Stimulated activated CD8-positive, alpha-beta memory T cell treated with anti-CD3 and anti-CD28 coated beads, Interleukin-7, amount 100 ng/mL, for 24 hours (primary cell): ENCODE measurements at places on chromosomes 11 and 22.

DNA sequence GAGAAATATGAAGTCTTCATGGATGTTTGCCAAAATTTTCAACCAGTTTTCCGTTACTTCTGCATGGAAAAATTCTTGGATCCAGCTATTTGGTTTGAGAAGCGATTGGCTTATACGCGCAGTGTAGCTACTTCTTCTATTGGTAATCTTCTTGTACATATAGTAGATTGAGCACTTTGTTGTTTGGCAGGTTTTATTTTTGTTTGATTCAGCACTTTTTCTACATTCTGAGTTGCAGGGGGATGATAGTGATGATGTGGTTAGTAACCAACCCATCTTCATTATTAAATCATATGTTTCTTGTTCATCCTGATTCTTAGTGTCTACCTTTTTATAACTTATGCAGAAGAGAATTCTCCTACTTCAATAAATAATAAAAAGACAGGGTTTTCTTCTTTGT is 121.6 kb downstream of the C11orf65 start:
- DNase-seq: no peak

GRCh38 chr22:31615940-31616314 is 46.1 kb downstream of the PISD start:
- no peak for DNase-seq

DNA sequence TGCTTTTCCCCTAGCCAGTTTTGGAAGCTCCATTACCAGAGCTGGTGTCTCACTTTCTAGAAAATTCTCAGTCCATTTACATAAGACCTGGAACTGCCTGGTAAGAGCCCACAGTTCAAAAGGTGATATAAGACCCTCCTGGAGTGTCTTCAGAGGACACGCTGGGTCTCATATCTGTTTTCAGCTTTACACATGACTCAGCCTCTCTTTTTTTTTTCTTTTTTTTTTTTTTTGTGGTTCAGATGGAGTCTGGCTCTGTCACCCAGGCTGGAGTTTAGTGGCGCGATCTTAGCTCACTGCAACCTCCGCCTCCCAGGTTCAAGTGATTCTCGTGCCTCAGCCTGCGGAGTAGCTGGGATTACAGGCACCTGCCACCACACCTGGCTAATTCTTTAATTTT is 30.7 kb downstream of the WEE1 start:
- DNase-seq: no peak

DNA sequence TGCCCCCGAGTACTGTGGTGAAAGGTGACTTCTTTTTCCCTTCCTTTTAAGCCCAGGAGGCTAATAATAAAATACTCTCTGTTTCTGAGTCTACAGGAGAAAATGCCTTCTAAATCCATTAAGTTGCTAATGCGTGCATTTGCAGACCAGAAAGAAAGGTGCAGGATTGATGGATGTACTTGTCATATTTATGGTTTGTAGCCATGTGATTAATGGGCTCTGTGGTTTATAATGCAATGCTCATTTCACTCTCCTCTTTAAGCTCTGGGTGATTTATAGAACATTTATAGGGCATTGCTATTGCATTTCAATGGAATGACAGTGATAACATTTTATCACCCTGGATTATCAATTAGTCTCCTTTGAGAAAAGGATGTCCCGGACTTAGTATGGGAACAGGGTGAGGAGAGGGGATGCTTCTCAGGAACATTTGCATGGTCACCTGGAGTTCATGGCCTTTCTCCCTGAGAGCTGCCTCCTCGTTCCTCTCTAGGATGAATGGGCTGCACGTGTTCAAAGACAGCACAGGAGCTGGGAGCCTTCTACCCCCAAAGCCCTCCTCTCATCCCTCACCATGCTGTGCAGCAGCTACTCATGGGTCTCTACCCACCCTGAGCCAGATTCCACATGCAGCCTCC is 82.8 kb upstream of the HMGXB4 start:
- no peak for DNase-seq

GRCh38 chr11:104094576-104094975 is 58.1 kb downstream of the DDI1 start:
- DNase-seq: no peak

DNA sequence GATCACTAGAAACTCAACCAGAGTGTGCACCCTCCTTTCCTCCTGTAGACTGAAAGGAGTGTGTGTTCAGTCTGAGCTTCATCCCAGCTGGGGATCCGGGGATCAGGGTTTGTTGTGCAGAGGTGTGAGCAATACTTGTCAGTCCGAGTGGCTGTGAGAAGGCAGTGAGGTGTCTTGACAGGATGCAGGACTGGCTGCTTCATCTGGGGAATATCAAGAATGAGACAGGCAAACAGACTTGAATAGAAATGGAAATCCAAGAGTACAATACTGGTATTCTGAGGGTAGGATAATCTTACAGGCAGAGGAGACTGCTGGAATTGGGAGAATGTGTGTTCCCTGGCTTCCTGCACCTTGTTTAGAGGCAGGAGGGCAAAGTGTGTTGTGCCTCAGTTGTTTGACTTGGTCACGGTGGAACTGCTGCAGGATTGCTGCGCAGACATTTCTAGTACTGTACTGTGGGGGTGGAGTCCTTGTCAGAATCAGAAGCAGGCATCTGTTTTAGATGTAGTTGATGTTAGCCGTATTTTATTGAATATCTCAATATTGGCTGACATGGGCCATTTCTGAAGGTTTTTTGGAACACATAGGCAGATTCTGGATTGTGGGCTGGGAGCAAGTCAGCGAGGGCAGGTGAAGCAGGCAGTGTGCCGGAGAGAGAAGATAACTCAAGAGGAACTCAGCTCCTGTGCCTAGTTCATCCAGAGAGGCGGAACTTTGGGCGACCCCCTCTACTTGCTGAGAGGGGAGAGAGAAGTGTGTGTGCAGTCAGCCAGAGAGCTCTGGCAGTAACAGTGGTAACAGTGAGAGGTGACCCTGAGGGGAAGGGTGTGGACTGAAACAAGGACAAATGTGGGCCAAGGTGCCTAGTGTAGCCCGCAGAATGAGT is 27.1 kb upstream of the GRK2 start:
- DNase-seq: no peak

DNA sequence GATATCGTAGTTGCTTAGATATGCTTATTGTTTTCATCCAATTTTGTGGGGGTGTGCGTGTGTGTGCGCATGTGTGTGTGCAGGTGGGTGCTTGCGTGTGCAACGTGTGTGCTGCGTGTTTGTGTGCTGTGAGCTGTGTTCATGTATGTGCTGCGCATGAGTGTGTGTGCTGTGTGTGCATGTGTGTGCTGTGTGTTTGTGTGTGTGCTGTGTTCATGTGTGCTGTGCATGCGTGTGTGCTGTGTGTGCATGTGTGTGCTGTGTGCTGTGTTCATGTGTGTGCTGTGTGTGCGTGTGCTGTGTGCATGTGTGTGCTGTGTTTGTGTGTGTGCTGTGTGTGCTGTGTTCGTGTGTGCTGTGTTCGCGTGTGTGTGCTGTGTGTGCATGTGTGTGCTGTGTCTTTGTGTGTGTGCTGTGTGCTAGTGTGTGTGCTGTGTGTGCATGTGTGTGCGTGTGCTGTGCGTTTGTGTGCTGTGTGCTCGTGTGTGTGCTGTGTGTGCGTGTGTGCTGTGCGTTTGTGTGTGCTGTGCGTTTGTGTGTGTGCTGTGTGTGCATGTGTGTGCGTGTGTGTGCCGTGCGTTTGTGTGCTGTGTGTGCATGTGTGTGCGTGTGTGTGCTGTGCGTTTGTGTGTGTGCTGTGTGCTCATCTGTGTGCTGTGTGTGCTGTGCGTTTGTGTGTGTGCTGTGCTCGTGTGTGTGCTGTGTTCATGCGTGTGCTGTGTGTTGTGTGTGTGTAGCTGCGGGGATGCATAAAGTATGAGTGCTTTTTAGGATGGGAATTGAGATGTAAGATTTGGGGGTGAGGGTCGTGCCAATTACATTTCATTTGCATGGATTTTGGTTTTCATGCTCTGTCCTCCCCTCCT is 7.6 kb downstream of the IGF2 start:
- no peak for DNase-seq

DNA sequence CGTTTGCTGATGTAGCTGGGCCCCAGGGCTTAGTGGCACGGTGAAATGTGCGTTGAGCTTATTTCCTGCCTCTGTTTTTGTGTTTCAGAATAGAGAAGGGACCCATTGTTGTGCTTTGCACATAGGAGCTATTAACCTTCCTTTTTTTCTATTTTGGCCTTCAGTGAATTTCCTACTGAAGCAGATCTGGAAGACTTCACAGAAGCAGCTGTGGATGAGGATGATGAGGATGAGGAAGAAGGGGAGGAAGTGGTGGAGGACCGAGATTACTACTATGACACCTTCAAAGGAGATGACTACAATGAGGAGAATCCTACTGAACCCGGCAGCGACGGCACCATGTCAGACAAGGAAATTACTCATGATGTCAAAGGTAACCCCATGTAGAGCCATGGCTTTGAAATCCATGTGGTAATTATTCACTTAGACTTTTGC is 37.4 kb upstream of the ST14 start:
- no peak for DNase-seq

- DNase-seq: no peak
Measured at GRCh38 chr11:118789501-118790356, 1.2 kb downstream of the DDX6 start.

GRCh38 chr11:95700471-95700817 is 89.1 kb downstream of the FAM76B start:
- DNase-seq: no peak

DNA sequence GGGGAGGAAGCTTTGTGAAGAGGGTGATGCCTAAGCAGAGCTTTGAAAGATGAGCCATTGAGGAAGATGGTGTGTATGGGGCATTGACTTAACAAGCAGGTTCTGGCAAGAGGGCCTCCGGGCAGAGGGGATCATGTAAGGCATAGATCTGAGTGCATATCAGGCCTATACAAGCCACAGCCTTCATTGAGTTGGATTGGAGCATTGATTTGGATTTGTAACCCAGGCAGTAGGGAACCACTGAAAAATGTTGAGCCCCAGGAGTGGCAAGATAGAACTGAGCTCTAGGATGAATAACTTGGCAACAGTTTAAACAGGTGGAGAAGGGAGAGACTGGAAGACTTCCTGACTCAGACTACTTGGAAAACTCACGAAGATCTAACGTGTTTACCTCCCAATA is 21.4 kb downstream of the PANX1 start:
- DNase-seq: no peak

GRCh38 chr11:93113824-93114223 is 84.0 kb downstream of the SLC36A4 start:
- DNase-seq: no peak

- no peak for DNase-seq
Measured at GRCh38 chr22:37609240-37610152, 862 bp downstream of the GGA1 start.

- no peak for DNase-seq
Measured at GRCh38 chr11:10041748-10042446, 252.1 kb downstream of the SBF2 start.

DNA sequence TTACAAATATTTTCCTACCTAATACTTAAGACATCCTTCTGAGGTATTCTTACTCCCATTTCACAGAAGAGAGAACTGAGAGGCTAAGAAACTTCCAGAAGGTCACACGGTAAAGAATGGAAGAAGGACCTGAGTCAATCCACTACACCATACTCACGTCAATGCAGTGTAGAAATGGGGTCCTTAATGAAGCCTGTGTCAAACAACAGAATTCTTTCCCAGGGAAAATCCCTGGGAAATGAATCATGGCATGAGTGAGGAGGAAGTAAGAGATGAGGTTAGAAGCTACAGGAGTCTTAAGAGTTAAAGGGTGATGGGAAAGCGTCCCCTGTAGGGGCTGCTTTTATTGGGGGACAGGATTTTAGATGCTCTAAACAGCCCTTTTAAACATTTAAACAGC is 147.9 kb downstream of the C11orf91 start:
- DNase-seq: no peak

GRCh38 chr11:83073884-83074283 is 2.2 kb upstream of the RAB30 start:
- no peak for DNase-seq

GRCh38 chr11:96578379-96578778 is 188.6 kb downstream of the JRKL start:
- DNase-seq: no peak

DNA sequence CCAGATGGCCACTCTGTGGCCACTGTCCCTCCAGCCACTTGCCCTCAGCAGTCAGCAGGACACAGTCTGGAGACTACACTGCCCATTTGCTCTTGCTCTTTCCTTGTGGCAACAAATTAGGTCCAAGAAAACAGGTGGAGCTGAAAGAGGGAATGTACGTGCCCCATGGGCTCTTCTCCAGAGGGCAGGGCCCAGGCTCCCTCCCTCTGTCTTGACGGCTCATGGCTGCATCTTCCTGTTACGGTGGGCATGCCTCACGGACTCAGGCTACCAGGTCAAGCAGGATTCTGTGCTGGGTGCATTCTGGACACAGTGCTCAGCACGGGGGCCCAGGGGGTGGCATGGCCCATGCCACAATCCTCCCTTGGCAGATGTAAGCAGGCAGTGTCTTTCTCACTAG is 71.3 kb downstream of the MED15 start:
- no peak for DNase-seq

DNA sequence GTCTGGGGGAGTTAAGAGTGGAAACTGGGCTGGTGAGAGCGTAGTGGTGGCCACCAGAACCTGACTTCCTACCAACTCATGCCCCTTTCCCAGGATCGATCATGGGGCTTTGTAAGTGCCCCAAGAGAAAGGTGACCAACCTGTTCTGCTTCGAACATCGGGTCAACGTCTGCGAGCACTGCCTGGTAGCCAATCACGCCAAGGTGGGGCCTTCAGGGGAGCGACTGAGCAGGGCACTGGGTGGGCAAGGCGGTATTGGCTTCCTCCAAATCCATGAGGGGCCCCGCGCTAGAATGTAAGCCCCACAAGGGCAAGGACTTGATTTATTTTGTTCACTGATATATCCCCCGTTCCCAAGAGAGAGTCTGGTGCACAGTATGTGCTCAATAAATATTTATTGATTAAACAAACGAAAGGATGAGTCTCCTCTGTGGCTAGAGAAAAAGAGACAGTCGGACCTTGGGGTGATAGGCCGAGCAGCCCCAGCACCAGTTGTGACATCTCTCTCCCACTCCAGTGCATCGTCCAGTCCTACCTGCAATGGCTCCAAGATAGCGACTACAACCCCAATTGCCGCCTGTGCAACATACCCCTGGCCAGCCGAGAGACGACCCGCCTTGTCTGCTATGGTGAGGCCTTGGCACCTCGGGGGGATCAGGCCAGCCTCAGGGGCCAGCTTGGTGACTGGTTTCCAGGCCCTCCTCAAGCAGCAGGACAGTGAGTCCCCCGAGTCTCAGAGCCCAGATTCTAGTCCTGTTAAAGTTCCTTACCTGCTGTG is 765 bp downstream of the ZFPL1 start:
- DNase-seq: no peak
